SW480 (cell line): ENCODE measurements at places on chromosomes 2 and 18.
A peak's percentile ranks its signal among the peaks of the same experiment; 100 is the strongest.

DNA sequence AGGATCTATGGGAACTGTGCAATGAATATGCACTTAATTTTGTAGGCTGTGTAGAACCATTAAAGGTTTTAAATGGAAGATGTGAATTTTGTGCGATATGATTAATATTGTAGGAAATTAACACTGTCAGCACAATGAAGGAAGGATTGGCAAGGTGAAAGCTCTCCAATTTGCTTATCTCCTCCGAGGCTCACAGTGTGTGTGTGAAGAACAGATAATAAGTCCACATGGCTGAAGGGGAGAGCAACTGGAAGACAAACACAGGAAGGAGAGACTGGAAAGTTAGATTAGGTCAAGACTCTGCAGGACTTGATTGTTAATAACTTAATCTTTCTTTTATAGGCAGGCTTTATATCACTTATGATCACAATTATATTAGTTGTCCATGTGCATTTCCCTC lies 269.7 kb upstream of the VRK2 start:
- DNase-seq = no peak

DNA sequence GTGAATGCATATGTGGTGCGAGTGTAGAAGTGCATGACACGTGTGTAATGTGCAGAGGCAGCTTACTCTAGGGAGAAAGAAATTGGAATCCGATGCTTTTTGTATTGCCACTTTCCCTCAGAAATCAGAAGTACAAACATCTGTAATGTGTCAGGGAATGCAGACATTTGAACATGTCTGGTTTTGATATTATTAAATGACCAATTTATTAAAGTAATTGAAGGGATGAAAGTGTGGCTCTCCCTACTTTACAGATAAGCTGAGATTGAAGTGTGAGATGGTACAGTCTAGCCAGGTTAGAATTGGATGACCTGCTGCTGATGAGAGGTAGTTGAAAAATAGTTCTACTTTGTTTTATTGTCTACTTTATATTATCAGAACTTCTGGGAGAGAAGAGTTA lies 74.5 kb upstream of the NT5C1B start:
- no peak for DNase-seq

- DNase-seq = no peak
Measured at GRCh38 chr2:223772363-223772762, 65.0 kb downstream of the AP1S3 start.

- no peak for DNase-seq
Measured at GRCh38 chr2:232238108-232238507, 140.4 kb upstream of the ALPP start.

- DNase-seq = no peak
Measured at GRCh38 chr2:6031200-6031867, 339.1 kb downstream of the SOX11 start.

GRCh38 chr18:55763805-55764204 lies 175.8 kb upstream of the TCF4 start:
- DNase-seq = no peak

- no peak for DNase-seq
Measured at GRCh38 chr2:50840341-50841124, 191.4 kb downstream of the NRXN1 start.

- no peak for DNase-seq
Measured at GRCh38 chr2:119181791-119182445, 23.4 kb upstream of the C1QL2 start.

- DNase-seq = no peak
Measured at GRCh38 chr2:215717501-215718381, 281.9 kb upstream of the FN1 start.

GRCh38 chr2:43375746-43376522 lies 149.5 kb upstream of the ZFP36L2 start:
- no peak for DNase-seq

- no peak for DNase-seq
Measured at GRCh38 chr2:197363998-197364397, 53.4 kb upstream of the ANKRD44 start.

- peak; percentile 7 for DNase-seq
Measured at GRCh38 chr18:8084160-8084559, 517.0 kb downstream of the PTPRM start.

DNA sequence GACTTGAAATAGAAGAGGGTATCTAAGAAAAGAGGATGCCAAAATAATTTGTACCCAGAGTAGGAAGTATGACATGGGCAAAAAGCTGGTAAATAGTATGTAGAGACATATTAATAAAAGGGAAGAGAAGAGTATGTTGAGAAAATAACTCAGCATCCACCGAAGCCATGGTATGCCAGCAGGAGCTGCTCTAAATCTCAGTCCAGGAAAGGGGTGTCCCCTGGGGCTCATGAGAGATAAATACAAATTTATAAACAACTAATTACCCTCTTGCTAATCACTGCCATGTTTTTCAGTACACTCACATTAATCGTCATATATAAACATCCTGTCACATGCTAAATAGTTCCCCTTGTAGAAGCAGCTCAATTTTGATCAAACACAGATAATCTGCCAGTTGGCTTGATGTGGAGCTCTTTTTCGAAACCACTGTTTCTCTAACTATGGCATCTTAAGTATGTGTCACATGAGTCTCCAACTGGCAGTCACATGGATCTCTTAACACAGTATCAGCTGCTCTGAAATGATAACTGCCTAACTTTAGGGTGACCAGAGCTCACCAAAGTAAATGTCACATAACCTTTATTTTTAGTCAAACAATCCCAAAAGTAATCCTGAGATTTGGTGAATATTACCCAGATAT lies 31.9 kb downstream of the EXOC6B start:
- DNase-seq = no peak

- DNase-seq = no peak
Measured at GRCh38 chr18:46035696-46036680, 36.1 kb downstream of the PSTPIP2 start.

DNA sequence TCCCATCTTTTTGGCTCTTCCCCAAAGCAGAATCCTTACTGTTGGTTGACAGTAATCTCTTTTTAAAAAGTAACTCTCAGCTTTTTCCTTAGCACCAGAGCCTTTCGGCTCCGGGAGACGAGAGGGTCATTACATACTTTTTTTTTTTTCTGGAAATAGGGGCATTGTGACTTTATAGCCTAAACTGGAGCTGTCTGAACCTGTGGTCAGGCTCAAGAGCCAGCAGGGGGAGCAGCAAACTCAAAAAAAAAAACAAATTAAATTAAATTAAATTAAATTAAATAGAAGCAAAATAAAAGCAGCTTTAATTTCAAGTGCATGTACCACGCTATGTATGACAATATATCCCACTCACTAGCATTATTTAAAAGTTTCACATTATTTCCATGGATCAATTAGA lies 156.6 kb downstream of the DTNA start:
- no peak for DNase-seq

DNA sequence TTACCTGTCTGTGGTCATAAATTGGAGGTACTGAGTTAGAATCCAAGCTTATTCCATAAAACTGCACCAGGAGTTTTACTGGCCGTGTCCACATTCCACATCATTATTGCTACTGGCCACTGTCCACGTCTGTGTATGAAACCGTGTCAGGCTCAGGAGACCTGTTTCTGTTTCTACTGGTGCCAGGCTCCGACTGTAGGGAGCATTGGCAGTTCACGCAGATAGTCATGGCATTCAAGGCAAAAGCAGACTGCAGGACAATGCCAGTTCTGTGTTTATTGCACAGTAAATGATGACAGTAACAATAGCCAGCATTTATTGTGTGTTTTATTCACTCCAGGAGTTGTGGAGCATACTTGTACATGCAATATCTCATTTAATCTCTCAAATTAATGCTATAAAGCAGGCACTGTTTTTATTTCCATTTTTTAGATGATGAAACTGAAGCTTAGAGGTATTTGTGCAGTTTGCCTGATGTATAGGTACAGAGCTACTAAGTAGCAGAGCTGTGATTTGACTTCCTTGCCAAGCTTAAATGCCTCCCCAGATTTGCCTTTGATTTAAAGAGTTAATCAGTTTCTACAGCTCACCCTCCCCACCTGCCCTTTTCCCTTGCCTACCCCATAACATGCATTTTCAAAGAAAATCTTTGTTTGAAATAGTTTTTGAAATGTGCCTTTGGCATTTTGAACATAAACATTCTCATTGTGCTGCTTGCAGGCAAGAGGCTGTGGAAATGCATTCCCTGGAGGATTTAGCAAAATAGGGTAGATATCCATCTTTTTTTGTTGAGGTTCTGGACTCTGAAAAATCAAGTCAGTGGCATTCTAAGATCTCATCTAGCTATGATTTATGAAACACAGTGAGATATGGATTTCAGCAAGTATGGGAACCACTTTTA lies 55.5 kb downstream of the MAP4K4 start:
- no peak for DNase-seq

DNA sequence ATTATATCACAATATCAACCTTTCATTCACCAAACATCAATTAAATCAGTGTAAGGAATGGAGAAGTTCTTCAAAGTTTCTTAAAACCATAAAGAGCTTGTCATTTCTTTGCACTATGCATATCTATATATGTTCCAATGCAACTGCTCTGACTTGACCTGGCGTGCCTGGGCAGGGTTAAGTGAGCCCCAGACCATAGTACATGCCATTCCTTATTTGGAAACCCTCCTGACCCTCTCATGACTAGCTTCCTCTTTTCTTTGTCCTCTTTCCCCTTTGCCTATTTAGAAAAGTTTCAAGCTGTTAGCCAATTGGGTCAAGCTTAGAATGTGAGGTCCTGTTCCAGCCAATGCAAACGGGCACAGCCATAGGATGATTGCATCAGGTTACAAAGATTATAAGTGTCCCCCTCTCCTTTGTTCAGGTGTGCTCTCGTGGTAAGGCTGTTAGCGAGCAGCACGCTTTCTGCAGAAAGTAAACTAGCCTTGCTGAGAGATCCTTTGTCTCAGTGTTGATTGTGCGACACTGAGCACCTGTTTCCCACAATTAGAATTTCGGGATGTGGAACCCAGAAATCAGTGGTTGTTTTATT lies 78.2 kb upstream of the UXS1 start:
- DNase-seq = no peak

GRCh38 chr2:241325257-241325656 lies 9.5 kb downstream of the SEPTIN2 start:
- no peak for DNase-seq

- DNase-seq = peak; percentile 85
Measured at GRCh38 chr2:65040400-65041261, 15.6 kb upstream of the CEP68 start.

GRCh38 chr2:202609381-202610145 lies 25.2 kb upstream of the FAM117B start:
- no peak for DNase-seq

DNA sequence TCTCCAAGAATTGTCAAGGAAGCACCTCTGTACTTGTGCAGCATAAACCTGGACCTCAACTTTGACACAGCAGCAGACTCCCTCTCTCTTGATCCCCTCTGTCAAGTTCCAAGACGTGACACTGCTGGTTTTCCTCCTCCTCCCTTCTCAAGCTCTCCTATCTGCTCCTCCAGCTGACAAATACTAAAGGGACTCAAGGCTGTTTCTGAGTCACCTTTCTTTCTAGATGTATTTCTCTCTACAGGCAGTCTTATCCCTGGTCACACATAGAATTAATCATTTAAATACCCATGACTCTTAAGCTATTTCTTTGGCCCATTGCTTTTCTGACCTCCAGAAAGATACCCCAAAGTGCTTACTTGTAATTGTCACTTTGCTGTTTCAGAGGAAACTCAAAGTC lies 53.5 kb downstream of the SEPTIN10 start:
- no peak for DNase-seq

DNA sequence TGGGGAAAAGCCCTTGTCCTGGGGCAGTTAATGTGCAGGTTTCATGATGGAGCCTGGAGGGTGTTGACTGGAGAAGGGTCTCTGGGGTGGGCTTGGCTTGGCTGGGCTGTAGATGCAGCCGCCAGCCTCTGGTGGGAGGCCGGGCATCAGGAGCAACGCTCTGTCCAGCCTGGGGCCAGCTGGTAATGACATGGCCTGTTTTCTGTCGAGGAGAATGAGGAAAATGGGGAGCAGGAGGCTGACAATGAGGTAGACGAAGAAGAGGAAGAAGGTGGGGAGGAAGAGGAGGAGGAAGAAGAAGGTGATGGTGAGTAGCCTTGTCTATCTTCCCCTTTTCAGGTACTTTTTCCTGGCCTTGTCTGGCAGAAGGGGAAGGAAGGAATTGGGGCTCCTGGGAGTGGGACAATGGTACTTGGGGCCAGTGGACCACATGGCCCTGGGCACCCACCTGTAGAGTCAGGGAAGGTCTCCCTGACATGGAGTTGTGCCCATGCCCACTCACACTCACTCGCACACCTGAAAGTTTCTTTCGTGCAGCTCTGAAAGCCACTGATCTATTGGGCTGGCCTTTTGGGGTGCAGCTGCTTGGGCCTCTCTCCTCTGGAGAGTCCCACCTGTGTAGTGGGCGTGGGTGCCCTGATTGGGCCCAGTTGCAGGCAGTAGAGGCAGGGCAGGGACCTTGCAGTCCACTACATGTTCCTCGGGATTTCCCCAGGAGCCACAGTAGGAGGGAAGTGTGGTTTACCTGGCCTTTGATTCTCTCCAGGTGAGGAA lies 3.5 kb downstream of the PTMA start:
- DNase-seq = no peak

DNA sequence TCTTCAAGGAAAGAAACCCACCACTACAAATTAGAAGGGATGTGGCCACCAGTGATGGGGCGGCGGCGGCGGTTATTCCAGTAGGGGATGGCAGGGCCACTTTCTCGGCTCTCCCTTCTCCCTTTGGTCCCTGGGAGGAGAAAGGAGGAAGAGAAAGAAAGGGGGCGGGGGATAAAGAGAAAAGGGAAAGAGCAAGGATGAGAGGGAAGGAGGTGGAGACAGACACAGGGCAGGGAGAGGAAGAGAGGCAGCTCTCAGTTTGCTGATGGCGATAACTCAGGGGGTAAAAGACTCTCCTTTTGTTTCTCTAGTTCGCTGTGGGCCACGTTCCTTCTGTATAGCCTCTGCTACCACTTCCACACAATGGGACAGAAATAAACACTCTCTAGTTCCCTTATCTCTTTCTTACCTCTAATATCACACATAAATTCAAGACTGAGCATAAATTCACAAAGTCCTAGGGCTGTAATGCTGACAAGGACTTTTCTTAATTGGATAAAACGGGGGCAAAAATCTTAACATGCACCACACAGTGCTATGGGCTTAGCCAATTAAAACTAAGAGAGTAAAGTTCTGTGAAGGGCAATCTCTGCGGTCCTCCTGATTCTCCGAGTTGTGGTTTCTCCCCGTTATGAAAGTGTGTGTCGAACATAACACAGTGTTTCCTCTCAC lies 14.6 kb downstream of the SFT2D3 start:
- DNase-seq = no peak

GRCh38 chr18:61580046-61580445 lies 246.8 kb downstream of the CDH20 start:
- DNase-seq = no peak

- DNase-seq = no peak
Measured at GRCh38 chr2:56086336-56086735, 97.5 kb upstream of the CCDC85A start.

- DNase-seq = no peak
Measured at GRCh38 chr2:112642561-112642960, 3.2 kb upstream of the SLC20A1 start.

DNA sequence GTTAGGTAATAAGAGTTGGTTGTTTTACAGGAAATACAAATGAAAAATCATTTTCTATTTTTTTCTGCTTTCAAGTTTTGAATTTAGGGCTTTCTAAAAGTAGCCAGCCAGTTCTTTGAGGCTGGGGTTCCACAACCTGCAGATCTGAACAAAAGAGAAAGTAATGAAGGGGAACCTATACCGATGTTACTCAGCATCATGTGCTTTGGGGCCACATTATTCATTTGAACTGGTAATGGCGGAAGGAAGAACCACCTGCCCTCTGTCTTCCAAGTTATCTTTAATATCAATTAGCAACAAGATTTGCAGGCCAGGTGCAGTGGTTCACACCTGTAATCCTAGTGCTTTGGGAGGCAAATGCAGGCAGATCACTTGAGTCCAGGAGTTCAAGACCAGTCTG lies 12.9 kb upstream of the MRO start:
- DNase-seq = no peak

GRCh38 chr2:68901199-68901514 lies 30.0 kb upstream of the BMP10 start:
- no peak for DNase-seq
